T-helper 1 cell (primary cell): ENCODE measurements at places on chromosomes 11 and 22.

GRCh38 chr22:35322126-35322525 is 22.4 kb downstream of the TOM1 start:
- DNase-seq = no peak

DNA sequence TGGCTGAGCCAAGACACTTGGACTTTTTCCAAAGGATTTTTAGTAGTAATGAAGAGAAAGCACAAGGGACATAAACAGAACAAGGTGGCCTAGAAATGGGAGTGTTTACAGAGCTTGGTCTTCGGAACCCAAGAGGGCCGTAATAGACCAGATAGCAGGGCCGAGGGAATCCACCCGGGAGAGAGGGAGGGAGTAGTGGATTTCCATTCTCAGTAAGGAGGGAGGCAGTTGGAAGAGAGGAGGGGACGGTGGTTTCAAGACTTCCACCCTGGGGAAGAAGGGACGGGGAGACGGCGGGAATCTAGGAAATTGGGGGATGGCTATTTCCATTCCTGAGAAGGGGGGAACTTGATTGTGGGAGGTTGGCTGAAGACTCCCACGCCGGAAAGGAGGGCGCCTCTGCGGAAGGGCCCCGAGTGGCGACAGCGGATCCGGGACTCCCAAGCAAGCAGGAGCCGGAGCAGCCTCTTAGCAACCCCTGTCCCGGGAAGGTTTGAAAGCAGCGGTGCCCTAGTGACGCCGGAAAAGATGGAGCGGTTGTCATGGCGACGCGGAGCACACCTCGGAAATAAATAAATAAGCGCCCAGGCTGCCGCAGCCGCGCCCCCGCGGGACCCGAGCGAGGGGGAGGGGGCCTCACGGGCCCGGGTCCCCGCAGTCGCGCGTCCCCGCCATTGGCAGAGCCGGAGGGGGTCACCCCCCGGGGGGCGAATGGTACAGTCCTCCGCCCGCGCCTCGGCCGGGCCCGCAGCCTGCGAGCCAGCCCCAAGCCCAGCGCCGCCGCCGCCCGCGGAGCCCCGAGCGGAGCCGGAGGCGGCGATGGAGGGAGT is 31.6 kb downstream of the EIF3F start:
- peak; percentile 76 for DNase-seq

- DNase-seq = no peak
Measured at GRCh38 chr11:37110385-37110784, 512.3 kb upstream of the RAG2 start.

- DNase-seq = no peak
Measured at GRCh38 chr22:37499027-37499707, 13.0 kb upstream of the MFNG start.

- DNase-seq = no peak
Measured at GRCh38 chr11:377883-378500, 8.7 kb downstream of the B4GALNT4 start.

DNA sequence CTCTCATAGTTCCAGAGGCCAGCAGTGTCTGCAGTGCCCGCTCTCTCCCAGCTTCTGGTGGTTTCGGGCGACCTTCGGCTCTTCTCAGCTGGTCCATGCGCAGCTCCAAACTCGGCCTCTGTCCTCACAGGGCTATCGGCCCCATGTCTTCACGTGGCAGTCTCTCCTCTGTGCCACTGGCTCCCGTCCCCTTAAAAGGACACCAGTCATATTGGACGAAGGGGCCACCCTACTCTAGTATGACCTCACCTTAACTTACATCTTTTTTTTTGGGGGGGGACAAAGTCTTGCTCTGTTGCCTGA is 13.8 kb downstream of the LTO1 start:
- no peak for DNase-seq

- no peak for DNase-seq
Measured at GRCh38 chr11:35121326-35121865, 17.6 kb upstream of the CD44 start.

- no peak for DNase-seq
Measured at GRCh38 chr11:25211635-25212254, 714.9 kb downstream of the LUZP2 start.

DNA sequence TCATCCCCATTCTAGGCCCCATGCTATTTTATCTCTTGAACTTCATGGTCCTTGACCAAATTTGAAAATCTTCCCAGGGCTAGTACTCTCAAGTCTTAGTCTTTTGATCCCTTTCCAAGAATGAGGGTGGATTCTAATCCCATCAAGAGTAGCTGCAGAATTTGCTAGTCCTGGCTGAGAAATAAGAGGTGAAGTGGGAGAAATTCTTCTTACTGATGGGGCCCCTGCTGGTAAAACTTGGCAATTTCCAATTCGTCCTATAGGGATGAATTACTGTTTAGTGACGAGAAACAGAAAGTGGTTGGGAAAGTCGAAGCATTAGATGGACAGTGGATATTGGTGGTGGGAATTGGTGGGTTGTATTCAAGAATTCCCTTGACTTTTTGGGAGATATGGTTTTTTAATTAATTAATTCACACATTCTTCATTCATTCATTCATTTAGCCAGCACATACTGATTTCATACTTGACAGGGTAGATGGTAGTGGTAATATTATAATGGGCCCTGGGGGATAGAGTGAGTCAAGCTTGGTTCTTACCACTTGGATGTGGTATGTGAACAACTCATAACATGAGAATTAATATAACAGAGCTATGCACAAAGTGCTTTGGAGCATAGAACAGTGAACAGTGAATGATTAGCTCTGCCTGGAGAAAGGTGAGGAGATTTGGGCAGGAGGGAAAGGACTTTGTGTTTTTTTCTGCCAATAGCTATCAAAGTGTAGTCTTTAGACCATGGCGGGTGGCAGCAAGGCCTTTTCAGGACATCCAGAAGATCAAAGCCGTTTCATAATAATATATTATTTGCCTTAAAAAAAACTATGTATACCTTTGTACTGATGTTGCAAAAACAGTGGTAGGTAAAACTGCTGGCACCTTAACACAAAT is 103.8 kb downstream of the STIM1 start:
- no peak for DNase-seq

- DNase-seq = no peak
Measured at GRCh38 chr11:59199546-59200422, 12.9 kb downstream of the MPEG1 start.

DNA sequence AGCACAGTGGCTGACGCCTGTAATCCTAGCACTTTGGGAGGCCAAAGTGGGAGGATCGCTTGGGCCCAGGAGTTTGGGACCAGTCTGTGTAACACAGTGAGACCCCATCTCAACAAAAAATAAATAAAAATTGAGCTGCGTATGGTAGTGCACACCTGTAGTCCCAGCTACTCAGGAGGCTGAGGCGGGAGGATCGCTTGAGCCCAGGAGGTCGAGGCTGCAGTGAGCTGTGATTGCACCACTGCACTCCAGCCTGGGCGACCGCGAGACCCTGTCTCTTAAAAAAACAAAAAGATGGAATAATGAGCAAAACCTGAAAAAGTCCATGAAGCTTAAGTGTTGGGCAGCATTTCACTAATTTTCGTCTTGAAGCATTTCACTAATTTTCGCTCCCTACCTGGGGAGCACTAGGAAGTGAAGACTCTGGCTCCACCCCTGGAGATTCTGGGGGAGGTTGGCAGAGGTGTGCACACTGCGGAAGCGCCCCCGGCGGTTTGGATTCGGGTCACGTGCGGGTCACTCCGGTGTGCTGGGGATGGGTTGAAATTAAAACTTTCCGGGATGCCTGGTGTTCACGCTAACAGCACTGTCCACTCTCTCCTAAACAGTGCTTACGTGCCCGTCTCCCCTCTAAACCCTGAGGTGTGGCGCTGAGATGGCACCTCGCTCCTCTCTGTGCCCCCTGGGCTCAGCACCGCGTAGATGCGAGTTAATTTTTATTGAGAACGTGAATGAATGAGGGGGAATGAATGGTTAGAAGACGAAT is 906 bp upstream of the NAA40 start:
- no peak for DNase-seq

DNA sequence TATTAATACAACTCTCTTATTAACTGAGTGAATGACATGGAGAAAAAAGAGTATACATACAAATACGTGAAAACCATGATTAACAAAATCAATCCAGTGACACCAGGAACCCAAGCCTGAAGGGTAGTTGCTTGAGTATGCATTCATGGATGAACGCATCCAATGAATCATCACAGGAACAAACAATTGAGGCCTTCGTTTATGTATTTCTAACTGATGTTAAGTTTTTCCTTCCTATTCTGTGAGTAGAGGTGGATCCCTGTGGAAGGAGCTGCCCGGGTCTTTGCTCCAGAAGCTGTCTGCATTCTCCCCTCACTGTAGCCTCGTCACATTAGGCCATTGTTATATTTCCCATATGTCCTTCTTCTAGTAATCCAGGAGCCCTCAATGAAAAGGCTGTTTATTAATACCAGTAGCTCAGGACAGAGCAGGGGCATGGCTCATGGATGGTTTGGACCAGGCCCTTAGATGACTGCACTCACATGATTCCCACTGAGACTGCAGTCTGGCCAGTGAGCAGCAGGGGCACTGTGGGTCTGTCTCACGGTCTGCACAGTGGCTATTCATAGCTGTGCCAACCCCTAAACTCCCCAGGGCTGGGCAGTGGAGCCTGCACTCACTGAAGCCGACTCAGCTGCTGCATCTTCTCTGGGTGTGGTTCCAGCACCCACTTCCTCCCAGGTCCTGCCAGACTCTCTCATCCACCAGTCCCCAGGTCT is 128.1 kb upstream of the TOP3B start:
- DNase-seq = no peak

DNA sequence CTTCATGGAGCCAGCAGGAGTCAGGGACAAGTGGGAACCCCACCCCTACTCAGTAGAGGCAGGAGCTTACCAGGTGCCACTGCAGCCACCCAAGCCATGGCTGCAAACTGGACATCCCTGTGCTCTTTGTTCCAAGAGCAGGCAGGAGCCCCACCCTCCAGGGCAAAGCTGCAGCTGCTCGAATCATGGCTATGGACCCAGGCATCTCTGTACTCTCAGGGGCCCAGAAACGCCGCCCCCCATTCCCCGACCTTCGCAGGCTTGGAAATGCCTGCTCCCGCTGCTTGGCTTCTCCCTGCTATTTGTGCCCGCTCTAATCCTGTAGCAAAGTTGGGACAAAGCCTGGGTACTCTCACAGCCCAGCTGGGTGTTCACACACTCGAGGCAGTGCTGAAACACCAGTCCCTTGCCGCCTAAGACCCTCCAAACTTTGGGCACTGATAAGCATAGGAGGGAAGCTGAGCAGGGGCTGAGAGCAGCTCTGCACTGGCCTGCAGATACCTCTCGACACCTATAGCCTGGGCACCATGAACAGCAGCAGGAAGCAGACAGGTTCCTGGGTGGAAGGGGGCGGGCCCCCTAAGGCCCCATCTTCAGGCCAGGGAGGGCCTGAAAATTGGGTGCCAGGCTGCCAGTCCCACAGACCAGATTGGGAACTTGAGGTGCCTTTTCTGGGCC is 402.4 kb downstream of the LRRC4C start:
- no peak for DNase-seq

DNA sequence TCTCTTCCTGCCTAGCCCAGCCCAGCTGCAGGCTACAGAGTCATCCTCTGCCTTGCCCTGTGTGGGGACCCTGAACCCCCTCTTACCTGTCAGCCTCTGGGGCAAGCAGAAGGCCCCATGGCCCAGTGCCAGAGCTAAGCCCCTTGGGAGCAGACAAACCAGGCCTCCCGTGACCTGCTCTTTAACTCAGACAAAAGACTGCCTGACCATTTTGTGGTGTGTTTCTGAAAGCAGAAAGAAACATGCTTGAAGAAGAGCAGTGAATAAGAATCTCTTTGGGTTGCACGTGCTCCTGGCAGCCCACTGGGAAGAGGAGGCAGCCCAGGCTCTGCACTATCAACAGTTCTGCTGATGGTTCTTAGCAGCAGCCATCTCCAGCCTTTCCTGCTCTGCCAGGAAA is 118.6 kb downstream of the GRIK4 start:
- DNase-seq = no peak

- DNase-seq = no peak
Measured at GRCh38 chr11:28815110-28815509, 706.9 kb downstream of the METTL15 start.

DNA sequence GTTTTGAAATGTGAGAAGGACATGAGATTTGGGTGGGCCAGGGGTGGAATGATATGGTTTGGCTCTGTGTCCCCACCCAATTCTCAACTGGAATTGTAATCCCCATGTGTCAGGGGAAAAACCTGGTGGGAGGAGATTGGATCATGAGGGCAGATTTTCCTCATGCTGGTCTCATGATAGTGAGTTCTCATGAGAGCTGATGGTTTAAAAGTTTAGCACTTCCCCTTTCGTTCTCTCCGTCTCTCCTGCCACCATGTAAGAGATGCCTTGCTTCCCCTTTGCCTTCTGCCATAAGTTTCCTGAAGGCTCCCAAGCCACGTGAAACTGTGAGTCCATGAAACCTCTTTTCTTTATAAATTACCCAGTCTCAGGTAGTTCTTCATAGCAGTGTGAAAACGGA is 113.5 kb downstream of the FCHSD2 start:
- DNase-seq = no peak

- no peak for DNase-seq
Measured at GRCh38 chr11:58742140-58742539, 10.4 kb upstream of the GLYAT start.

DNA sequence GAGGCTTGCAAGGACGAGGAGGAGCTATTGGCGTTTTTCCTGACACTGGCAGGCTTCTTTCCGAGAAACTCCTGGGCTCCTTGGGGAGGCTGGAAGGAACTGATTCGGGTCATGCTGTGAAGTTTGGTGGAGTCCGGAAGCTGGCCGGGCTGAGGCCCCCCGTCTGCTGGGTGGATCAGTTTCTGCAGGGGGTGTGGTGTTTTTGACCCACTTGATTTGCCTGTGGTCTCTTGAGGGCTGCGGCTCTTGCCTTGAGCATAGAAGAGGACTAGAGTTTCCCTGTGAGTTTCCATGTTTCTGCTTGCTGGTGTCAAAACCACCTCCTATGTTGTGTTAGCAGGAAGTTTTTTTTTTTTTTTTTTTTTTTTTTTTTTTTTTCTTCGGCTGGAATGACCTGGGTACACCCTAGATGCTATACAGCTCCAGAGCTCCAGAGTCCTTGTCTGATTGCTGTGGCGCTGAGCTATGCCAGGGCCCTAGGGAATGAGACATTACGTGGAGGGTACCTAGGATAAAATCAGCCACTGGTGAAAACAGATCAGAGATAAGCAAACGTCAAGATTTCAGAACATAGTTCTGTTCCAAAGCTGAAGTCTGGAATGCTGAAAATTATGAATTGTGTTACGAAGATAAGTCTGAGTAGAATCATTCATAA is 728 bp downstream of the TBC1D22A start:
- no peak for DNase-seq

DNA sequence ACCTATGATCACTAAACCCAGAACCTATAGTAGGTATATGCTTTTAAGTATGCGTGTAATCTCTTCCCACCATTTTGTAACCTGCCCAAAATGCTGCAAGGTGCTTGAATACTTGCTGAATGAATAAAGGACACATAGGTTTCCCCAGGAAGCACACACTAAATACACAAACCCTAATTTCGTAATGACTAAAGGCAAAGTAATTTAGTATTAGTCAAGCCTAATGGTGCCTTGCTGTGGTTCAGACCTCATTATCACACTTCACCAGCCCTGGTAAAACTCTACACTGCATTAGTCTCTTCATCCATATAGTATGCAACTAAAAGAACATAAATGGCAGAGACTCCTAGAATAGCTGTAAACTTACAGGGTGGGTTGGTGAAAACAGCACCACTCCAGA is 289.0 kb upstream of the PITPNB start:
- DNase-seq = no peak

GRCh38 chr22:38981005-38981991 is 849 bp upstream of the APOBEC3B start:
- no peak for DNase-seq

GRCh38 chr11:104333977-104334376 is 170.0 kb upstream of the PDGFD start:
- no peak for DNase-seq

- DNase-seq = no peak
Measured at GRCh38 chr11:73159297-73159696, 17.2 kb upstream of the FCHSD2 start.
